Stimulated activated CD8-positive, alpha-beta memory T cell treated with anti-CD3 and anti-CD28 coated beads, Interleukin-12 subunit alpha, Interleukin-12 subunit beta, amount 100 ng/mL, for 1 hour (primary cell): ENCODE measurements at places on chromosomes 7 and 10.

DNA sequence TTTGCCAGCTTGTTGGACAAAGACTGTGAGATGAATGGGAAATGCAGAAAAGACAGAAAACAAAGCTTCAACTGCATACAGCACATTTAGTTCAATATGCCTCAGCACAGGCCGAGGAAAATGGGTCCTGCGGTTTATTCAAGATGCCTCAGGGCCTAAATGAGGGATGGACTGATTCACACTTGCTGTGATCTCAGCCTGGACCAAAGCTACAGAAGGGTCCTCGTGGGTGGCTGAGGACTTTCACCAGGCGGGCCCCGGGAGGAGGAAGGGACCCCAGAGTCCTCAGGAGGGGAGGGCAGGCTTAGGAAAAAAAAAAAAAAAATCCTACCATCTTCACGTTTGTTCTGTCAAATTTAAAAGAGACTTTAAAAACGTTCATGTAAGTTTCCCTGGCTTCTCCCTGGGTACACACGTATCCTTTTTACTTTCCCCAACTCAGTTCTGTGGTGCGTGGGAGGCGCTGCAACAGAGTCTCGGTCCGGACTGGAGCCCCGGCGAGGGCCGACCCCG, 624 bp upstream of the ZNF783 start:
- no peak for DNase-seq

DNA sequence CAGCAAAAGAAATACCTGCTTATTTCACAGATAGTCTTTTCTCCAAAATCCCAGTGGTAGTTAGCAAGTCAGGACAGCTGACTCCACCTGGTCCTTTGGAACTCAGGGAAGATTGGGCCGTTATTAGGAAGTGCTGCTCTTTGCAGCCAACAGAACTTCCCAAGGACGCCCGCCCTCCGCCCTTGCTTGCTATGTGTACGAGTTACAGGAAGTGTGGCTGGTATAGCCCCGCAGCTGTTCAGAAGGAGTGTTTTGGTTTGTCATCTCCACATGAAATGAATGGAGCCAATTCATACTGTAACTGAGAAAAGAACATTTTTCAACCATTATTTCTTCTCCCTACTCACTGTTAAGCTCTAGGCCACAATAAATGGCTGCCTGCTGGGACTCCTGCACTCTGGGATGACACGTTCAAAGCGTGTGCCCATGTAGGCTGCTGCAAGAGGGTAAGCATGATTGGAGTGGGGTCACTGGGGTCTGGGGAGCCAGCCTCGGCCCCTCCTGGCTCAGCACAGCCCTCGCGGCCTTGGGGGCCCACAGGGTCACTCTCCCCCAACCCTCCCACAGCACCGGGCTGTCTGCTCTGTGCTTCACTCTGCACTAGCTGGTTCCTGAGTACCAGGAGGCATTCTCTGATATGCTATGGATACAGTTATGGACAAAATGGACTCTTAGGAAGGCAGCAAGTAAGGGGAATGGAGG, 244.0 kb downstream of the EBF3 start:
- DNase-seq: no peak

DNA sequence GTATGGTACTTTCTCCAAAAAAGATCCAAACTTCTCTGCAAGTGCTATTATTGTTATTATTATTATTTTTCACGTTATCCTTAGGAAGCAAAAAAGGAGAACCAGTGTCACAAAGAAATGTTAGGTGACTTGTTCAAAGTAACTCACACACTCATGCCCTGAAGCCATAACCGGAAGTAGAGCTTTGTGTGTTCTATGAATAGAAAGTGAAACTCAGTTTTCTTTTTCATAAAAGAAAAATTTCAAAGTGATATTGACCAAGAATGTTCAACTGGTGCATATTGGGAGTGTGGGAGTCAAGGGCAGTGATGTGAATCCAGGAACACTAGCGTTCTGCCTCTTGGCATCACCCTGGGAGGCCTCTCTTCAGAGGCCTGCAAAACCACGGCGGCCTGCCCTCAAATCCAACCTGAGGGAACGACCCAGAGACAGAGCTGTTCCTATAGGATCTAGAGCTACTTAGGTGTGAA, 106.1 kb downstream of the PRKCQ start:
- no peak for DNase-seq

DNA sequence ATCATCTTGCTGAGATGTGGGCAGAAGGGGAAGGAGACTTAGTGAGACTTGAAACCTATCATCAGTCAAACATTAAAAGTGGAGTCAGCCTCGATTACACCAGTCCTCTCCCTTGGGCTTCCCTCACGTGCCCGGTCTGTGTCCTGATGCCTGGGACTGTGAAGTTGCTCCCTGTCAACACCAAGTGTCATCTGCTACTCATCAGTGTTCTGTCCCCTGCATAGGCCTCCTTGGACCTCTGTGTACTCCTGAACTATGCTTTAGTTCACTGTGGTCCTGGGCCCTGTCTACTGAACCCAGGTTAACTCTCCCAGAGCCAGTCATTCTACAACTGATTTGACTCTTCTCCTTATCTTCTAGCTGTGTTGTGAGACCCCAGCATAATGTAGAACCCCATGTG, 506.3 kb downstream of the TYW1 start:
- DNase-seq: no peak
